ENCODE measurements at places on chromosomes 5 and 9.

DNA sequence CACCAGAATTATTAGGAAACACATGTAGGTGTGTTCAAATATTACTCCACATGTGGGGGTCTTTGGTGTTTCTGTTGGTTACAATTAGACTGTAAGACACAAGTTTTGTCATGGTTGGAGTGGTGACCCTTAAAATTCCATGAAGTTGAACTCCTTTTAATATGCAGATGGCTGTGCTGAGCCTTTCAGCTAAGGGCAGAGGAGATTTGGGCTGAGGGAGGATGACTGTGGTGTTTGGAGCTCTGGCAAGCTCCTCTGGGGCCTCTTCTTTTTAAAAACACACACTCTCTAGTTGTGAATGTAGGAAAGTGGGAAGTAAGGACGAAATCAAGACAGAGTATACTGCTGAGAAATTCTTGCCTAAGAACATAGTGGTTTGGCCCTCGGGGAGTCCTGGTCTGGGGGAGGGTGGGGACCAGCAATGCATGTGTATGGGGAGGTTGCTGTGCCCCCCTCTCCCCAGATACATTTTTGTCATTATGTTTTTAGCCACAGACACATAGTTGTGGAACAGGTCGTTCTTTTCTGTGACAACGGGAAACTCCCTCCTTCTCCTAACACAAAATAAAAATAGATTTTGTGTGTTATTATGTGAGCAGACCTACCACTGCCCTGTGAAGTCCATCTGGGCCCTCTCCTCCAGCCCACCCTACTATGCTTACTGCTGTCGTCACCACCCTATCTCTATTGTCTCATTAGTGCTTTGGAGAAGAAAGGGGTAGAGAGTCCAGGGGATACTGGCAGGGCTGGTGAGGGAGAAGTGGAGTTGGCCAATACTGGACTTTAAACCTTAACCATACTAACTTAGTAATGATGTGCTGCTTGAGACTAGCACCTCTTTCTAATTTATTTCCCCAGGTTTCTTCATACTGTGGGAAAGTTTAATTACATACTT, 10.0 kb downstream of the SMARCA2 start:
- no peak for DNase-seq

- no peak for DNase-seq
Observed at GRCh38 chr9:83070261-83070660, 7.3 kb upstream of the RASEF start.

GRCh38 chr5:82421119-82421518, 143.0 kb upstream of the RPS23 start:
- DNase-seq, result no peak

DNA sequence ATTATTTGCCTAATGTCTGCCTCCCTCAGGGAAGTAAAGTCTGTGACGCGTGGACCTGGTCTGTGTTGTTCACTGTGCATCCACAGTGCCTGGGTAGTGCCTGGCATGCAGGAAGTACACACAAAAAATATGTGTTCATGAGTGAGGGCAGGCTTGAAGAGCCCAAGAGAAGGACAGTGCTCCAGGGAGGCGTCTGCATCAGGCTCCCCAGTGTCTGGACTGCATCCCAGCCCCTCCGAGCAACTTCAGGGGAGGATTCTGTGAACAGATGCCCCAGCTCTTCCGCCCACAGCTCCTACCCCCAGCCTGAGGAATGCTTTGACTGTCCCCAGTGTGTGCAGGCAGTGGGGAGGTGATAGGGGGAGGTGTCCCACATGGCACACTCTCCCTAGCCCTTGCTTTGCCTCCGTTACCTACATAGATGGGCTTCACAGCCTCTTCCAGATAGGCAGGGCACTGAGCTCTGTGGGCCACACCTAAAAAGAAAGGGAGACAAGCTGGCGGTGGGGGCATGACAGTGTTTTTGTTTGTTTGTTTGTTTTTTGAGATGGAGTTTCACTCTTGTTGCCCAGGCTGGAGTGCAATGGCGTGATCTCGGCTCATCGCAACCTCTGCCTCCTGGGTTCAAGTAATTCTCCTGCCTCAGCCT, 25.4 kb downstream of the IRF1 start:
- DNase-seq, result no peak

- no peak for DNase-seq
Observed at GRCh38 chr5:11514705-11515432, 389.4 kb downstream of the CTNND2 start.

DNA sequence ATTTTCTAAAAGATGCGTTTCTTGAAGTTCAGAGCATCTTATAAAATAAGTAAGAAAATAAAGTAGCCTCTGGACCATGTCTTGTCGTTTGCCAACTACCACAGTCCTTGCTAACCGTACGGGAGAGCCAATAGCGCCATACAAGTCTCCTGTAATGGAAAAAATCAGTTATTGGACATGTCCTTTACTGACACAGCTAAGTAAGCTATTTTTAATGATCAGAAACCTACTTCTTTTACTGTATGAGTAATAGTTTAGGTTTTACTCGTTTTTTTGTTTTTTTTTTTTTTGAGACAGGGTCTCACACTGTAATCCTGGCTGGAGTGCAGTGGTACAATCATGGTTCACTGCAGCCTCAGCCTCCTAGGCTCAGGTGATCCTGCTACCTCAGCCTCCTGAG, 37.7 kb upstream of the RAPGEF6 start:
- no peak for DNase-seq

GRCh38 chr5:125085797-125086505, 339.5 kb upstream of the ZNF608 start:
- DNase-seq, result no peak

DNA sequence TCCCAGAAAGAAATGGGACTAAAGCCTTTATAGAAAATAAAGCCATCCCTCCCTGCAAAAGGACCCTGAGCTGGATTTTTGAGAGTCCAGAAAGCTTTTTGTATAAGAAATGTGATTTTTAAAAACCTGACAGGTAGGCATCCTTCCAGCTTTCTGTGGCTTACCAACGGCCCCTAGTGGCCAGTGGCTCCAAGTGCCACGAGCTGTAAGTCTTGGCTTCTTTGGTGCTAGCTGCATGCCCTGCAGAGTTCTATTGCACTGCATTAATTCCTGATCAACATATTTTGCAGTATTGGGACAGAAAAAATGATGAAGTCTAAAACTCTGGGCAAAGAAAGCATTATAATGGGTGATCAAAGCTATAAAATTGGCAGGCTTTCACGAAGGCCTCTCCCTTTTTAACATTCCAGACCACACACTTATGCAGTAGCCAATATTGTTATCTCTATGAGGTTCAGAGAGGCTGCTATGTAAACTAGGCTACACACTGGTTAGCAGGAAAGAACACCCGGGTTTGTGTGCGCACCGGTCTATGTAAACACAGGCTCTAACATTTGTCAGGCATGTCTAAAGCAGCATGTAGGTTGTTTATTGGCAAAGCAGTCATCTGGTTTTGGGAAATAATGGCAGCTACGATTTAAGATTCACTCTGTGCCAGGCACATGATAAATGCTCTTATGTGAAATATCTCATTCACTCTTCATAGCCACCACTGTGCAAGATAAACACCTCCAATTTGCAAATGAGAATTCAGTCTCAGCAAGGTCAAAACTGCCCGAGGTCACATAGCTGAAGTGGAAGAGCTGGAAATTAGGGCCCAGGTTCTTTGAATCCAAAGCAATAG, 55.2 kb downstream of the NMUR2 start:
- DNase-seq, result no peak

DNA sequence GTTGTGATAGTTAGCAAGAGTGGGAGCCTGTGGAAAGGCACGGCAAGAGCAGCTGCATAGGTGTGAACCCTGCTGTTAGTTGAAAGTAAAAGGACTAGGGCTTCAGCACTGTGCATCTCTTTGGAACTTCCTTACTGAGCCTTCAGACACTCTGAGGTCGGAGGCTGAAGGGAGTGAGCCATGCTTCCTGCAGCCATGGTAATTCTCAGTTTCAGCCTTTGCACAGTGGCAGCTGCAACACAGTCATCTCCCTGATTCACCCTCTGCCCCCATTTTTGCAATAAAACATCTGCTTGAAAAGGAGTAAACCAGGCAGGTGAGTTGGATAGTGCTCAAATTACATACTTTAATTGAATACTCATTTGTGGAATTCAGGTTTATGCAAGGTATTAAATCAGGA, 6.5 kb upstream of the TLE4 start:
- no peak for DNase-seq

- DNase-seq, result no peak
Observed at GRCh38 chr5:15885156-15885555, 294.4 kb downstream of the MARCHF11 start.

- no peak for DNase-seq
Observed at GRCh38 chr9:68979538-68980314, 34.2 kb downstream of the PRKACG start.

DNA sequence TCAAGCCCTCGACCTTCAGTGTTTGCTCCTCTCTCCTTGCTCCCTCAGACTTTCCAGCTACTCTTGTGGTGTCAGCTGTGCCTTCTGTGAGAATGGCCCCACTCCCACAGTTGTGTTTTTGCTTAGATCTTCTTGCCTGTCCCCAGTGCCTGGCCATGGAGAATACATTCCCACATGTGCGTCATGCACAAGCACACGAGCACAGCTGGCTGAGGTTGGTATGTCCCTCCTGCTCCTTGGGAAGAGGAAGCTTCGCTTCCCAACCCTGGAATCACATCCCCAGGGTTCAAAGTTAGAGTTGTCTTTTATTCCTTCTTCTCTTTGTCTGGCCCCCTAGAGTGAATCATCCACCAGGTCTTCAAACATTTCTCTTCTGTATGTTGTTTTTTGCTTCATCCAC, 518.6 kb downstream of the CCDC171 start:
- no peak for DNase-seq

GRCh38 chr5:115641948-115642347, 16.1 kb upstream of the TMED7 start:
- no peak for DNase-seq

GRCh38 chr9:93365427-93366118, 85.9 kb upstream of the FAM120A start:
- no peak for DNase-seq

DNA sequence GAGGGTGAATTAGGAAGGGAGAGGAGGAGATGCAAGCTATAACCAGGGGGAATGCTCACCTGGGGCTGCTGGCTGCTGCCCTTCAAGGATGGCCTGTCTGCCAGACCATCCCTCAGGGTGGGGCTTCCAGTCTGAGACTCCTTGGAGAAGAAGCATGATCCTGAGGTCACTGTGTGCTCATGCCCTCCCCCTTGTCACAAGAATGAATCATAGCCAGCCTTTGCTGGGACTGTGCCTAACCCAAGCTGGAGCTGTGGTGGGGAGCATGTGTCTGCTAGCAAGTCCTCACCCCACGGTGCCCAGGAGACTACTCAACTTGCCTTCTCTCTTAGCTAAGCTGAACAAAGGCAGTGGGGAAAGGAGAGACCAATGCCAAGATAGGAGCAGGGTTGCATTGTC, 463.6 kb downstream of the SPOCK1 start:
- no peak for DNase-seq

GRCh38 chr5:135842737-135843136, 8.3 kb downstream of the SLC25A48 start:
- DNase-seq, result no peak

DNA sequence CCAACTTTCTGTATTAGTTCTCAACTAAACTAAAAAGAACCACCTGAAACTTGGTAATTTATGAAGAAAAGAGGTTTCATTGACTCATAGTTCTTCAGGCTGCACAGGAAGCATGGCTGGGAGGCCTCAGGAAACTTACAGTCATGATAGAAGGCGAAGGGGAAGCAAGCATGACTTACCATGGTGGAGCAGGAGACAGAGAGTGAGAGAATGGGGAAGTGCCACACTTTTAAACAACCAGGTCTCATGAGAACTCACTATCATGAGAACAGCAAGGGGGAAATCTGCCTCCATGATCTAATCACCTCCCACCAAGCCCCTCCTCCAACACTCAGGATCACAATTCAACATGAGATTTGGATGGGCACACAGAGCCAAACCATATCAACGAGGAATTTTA, 123.5 kb downstream of the DEPDC1B start:
- DNase-seq, result no peak

- DNase-seq, result no peak
Observed at GRCh38 chr5:177491429-177491945, 5.9 kb downstream of the PDLIM7 start.

DNA sequence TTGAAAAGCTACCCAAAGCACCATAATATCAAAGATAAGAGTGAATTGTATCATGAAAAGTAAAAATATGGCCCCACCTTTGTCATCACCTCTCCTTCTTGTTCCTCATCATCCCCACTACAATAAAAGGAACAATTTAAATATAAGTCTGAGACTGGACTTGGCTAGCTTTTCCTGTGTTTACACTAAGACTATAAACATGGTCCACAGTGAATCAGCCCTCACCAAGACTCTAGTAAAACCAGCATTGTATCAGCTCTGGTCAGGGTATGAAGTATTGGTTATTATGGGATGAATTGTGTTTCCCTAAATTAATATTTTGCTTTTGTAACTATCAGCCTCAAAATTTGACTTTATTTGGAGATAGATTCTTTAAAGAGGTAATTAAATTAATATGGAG, 105.4 kb downstream of the SLC25A46 start:
- DNase-seq, result no peak

- no peak for DNase-seq
Observed at GRCh38 chr5:149497357-149497756, 53.9 kb downstream of the CSNK1A1 start.

DNA sequence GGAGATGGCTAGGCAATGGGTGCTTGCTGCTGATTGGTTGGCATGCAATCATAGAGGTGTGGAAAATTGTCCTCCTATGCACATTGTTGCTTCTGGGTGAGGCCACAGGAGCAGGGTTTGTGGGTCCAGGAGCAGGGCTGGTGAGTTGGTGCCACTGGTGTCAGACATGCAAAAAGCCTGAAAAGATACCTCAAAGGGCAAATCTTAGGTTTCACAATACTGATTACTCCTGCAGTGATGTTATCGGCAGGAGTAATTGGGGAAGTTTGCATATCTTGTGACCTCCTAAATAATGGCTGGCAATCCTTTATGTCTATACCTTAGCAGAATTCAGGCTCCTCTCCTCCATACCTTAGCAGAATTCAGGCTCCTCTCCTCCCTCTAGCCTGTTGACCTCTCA, 25.2 kb downstream of the SLC25A48 start:
- no peak for DNase-seq

GRCh38 chr9:136194540-136194939, 10.4 kb downstream of the LHX3 start:
- no peak for DNase-seq

GRCh38 chr5:144173766-144174165, 3.1 kb downstream of the KCTD16 start:
- DNase-seq, result no peak

DNA sequence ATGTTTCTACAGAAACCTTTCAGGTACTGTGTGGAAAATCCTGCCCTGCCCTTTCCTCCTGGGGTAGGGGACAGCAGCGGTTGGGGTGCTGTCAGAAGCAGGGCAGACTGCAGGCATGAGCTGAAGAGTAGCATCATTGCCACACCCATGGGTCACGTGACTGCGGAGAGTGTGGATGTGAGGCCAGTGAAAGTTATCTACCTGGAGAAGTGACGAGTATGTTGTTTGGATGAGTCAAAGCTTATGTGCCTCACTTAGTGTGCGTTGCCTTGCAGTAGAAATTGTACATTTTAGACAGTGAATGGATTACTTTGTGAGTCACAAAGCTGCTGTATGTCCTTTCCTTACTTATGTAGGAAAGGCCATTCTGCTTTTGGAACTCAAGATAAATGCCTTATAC, 21.7 kb upstream of the ACTBL2 start:
- DNase-seq, result no peak

- no peak for DNase-seq
Observed at GRCh38 chr5:123151227-123151909, 62.3 kb downstream of the PRDM6 start.
